ENCODE measurements at places on chromosomes 5 and 9.

GRCh38 chr5:73654819-73655318 lies 28.9 kb downstream of the ARHGEF28 start:
- no peak for DNase-seq

DNA sequence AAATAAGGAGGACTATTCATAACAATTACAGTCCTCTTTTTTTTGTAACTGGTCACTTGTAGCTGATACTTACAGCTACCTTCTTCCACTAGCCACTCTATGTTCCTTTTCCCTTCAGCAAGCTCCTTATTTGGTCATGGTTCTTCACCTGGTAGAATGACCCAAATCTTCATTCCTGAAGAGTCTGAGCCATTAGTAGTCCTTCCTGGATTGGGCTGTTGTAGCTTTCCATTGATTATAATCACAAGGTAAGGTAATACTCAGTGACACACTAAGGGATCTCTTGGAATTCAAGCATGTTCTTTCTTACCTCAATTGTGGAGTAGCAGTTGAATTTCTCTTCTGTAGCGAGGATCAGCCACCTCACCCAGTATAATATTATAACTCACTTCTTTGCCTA lies 25.5 kb upstream of the ITGA2 start:
- DNase-seq: no peak

- DNase-seq: no peak
Observed at GRCh38 chr5:78472469-78473106, 112.2 kb downstream of the SCAMP1 start.

DNA sequence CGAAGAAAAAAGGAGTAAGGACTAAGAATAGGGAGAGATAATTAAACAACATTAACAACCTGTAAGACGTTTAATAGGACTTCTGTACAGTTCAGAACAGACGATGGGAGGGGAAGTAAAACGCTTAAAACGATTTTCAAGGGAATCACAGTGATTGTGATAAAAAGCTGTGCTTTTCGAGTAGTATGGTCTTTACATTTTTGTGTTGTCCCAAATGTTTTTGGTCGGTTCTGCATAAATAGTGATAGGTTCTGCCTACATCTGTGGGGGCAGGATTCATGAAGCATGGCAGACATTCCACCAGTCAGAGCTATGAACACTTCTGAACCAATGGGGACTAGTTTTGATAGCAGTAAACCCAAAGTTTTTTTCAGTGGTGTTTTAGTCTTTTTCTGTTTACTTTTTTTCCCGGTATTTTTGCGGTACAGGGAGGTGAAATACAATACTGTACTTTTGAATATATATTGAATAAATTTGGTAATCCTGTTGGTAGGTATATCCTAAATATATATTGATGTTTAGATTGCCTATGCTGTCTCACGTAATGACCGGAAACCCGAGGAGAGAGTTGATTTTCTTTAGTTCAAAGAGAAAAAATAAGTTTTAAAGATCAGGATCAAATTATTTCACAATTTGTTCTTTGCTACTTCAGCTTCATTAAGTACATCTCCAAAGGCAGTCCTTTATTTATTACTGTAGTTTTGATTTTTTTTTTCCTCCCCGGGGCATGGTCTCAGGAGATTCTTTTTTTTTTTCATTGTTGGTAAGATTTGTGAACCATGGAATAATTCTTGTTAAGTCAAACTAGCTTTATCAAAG lies 1.3 kb downstream of the ERBIN start:
- no peak for DNase-seq

DNA sequence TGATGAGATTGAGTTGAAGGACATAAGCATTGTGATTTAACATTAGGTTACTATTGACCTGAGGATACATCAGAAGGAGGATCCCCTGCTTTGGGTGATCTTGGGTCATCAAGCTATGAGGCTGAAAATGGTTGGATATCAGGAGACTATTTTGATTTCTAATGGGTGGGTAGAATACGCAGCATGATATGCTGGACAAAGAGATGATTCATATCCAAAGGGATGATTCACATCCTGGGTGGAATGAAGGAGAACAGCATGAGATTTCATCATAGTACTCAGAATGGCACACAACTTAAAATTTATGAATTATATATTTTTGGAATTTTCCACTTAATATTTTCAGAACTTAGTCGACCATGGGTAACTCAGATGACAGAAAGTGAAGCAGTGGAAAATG lies 1759.5 kb upstream of the C9orf72 start:
- DNase-seq: no peak

GRCh38 chr9:5428172-5428571 lies 9.6 kb downstream of the PLGRKT start:
- DNase-seq: no peak

- DNase-seq: no peak
Observed at GRCh38 chr5:179801304-179802206, 5.1 kb downstream of the MGAT4B start.

GRCh38 chr5:99398976-99399375 lies 470.2 kb upstream of the CHD1 start:
- DNase-seq: no peak

DNA sequence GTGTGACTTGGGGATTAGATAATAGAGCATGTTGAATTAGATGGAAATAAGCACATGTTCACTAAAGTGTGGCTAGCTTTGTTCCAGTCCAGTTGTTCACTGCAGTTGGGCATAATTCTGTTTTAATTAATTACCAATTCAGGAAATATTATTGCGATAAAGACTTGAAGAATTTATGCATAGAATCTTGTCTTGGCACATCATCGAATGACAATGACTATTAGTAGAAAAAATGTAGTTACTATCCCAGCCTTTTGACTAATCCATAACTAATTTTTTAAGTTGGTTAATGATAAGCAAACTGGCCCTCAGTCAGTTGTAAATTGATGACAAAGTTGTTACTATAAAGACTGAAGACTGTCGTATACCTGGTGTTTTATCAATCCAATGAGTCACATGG lies 10.5 kb downstream of the LNPEP start:
- DNase-seq: no peak

GRCh38 chr9:19146441-19147024 lies 19.2 kb upstream of the PLIN2 start:
- no peak for DNase-seq

- DNase-seq: no peak
Observed at GRCh38 chr5:172074896-172075295, 68.5 kb upstream of the FBXW11 start.

- no peak for DNase-seq
Observed at GRCh38 chr5:59246882-59247281, 646.6 kb downstream of the PDE4D start.

DNA sequence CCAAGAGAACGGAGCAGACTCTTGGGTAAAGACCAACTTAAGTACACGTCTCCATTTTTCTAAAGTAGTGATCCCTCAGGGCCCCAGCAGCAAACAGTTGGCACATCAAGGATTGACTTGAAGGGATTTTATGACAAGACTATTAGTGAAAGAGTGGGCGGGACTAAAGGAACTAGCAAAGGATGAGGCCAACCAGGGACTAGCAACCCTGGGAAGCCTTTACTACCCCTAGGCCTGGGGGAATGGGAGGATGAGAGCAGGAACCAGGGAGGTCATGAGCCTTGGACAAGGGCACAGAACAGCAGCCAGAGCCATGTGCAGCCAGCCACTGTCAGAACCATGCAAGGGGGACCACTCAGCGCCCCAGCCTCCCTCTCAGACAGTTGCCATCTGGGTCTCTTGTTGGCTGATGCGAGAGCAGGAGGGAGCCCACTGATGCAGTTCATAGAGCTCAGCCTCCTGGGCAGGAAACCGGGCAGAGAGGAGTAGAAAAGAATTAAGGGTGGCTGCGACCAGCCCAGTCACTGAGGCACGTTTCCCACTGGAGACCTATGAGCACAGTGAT lies 28.1 kb downstream of the TGFBI start:
- DNase-seq: no peak

DNA sequence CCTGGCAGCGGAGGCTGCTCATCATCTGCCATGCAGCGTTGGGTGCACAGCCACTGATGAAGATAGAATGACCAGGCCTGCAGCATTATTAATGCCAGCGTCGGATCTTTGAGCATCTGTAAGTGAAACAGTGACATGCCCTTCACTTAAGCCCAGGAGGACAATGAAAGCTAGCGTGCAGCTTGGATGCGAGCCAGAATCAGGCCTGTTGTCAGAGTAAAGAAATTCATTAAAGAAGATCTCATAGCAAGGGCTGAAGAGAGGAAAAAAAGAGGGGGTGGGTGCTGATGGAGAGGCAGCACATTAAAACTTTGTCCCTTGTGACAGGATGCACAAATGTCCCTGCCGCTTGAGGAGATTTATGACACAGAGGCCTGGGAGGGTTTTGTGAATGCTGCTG lies 186.1 kb upstream of the MAST4 start:
- DNase-seq: no peak

DNA sequence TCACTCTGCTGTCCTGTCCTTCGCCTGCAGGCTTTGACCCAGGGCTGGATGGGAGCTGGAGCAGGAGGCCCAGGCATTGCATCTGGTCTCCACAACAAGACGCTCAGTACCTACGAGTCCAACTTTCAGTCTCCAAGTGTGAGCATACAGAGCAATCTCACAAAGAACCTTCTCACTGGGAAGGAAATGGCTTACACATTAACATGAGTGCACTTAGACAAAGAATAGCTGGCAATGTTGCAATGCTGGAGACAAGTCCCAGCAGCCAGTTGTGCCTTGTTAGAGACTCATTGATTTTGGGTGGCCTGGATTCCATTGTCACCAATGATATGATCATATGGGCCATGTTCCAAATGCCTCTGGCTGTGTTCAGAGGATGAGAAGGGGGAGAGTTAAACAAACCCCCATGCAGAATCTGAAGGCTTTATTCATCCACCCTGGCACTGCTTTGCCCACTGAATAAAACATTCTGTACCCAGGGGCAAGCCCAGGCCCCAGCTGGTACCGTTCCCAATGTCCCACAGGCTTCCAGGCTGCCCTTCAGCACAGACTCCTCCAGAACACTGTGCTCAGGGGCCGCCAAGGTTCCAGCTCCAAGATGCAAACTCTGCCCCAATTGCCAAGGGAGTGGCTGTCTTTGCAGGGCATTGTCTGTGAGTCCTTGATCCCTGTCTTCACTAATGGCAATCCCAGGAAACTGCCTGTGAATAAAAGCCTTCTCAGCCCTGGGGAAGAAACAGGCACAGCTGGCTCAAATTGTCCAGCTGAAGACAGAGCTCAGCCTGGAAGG lies 185.5 kb downstream of the HSD17B3 start:
- DNase-seq: no peak

GRCh38 chr9:90880669-90881068 lies 79.0 kb downstream of the SYK start:
- no peak for DNase-seq

DNA sequence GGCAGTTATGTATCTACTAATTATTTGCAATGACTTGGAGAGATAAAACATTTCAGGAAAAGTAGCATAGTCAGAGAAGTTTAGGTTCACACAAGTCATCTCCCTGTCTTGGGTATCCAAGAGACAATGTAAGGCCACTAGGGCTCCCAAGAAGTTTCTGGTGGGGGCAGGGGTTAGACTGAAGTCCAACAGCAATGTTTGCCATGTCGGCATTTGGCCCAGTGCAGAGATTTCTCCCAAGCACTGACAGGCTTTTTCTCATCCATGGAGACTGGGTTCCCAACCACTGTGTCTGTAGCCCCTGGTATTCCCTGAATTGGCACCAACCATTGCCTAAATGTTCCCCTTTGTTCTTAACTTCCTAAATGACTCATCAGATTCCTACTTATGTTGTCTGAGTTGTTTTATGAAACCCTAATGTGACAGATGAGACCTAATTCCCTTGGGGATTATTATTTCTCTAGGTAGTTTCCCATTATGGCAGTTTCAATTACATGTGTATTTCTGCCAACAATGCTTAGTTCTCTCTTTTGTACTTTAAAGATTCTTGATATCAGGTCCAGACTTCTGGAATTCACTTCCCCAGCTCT lies 103.6 kb upstream of the EGFLAM start:
- DNase-seq: no peak

DNA sequence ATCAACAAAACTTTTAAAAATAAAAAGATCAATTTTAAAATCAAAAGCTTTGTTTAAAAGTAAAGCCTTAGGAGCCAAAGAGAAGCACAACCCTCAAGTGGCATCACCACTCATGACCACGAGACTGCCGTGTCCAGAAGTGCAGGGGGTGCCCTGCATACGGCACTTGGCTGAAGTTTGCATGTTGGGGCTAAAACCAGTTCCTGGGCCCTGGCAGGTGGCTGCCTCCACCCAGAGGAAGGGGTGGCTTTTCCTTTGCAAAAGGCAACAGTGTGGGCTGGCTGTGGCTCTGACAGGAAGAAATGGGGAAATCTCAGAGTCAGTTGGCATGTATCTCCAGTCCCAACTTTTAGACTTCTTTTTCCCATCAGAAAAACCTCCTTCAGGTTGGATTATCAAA lies 15.3 kb downstream of the TRMO start:
- no peak for DNase-seq

DNA sequence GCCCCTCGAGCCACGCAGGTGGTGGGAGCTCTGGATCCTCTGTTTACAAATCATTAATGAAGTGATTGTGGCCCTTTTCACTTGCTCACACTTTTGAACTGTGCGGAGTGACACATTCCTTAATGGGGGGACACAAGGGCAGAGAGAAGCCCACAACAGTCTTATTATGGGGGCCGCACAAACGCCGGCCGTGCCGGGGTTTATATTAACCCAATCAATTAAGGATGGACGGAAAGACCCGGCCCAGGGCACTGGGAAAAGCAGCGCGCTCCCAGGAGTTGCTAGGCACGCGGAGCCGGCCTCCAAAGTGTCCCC lies 634.8 kb downstream of the IRX1 start:
- DNase-seq: no peak

DNA sequence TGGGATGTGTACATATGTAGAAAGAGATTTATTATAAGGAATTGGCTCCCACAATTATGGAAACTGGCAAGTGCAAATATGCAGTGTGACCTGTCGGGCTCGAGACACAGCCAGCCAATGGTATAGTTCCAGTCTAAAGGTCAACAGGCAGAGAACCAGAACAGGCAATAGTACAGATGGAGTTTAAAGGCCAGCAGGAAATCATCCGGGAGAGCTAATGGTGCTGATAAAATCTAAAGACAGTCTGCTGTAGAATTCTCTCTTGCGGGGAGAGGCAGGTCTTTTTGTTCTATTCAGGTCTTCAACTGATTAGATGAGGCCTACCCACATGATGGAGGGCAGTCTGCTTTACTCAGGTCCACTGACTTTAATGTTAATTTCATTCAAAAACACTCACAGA lies 21.8 kb downstream of the ANKRD31 start:
- no peak for DNase-seq

DNA sequence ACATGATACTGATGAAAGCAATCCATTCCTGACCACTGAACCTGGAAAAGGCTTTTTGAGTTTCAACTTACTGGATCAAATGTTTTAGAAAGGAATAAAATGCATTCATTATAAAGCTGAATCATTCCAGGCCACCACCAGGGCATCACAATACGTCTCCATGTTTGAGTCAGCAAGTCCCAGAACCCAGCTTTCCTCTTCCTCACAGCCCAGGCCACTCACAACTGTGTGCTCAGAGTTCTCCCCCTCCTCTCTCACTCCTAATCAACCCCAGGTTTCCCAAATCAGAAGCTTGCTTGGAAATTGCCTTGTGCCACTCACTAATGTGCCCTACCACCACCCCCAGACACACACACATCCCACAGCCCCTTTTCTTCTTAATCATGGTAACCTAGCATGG lies 91.7 kb downstream of the GNA14 start:
- no peak for DNase-seq

GRCh38 chr5:133905424-133905823 lies 63.0 kb downstream of the C5orf15 start:
- no peak for DNase-seq
